ENCODE measurements at places on chromosomes 1 and 21.

GRCh38 chr1:219966071-219966349 lies 37.7 kb upstream of the SLC30A10 start:
- DNase-seq = no peak

GRCh38 chr1:66302815-66303214 lies 231.1 kb upstream of the SGIP1 start:
- no peak for DNase-seq

GRCh38 chr1:114956570-114956969 lies 73.1 kb upstream of the TSHB start:
- DNase-seq = no peak

- DNase-seq = no peak
Measured at GRCh38 chr21:28444111-28444510, 548.6 kb downstream of the LTN1 start.

- no peak for DNase-seq
Measured at GRCh38 chr1:30665216-30666010, 58.0 kb downstream of the MATN1 start.

- no peak for DNase-seq
Measured at GRCh38 chr1:231315887-231316286, 21.8 kb downstream of the EXOC8 start.

GRCh38 chr1:236515443-236515958 lies 8.3 kb upstream of the LGALS8 start:
- DNase-seq = no peak

GRCh38 chr1:85599681-85600080 lies 19.1 kb downstream of the CCN1 start:
- no peak for DNase-seq

- DNase-seq = no peak
Measured at GRCh38 chr1:211756471-211757020, 74.0 kb downstream of the LPGAT1 start.

DNA sequence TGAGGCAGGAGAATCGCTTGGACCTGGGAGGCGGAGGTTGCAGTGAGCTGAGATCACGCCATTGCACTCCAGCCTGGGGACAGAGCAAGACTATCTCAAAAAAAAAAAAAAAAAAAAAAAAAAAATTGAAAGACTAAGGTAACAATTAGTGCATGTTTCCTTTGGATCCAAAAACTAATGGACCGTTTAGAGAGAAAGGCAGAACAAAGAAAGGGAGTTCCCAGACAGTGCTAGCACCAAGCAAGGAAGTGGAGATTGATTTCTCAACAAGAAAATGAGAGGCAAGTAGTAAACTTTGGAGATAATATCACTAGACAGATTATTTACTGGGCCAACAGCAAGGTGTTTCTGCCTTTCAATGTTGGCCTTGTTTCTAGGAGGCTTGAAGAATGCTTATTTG lies 24.2 kb downstream of the ATP1B1 start:
- no peak for DNase-seq

DNA sequence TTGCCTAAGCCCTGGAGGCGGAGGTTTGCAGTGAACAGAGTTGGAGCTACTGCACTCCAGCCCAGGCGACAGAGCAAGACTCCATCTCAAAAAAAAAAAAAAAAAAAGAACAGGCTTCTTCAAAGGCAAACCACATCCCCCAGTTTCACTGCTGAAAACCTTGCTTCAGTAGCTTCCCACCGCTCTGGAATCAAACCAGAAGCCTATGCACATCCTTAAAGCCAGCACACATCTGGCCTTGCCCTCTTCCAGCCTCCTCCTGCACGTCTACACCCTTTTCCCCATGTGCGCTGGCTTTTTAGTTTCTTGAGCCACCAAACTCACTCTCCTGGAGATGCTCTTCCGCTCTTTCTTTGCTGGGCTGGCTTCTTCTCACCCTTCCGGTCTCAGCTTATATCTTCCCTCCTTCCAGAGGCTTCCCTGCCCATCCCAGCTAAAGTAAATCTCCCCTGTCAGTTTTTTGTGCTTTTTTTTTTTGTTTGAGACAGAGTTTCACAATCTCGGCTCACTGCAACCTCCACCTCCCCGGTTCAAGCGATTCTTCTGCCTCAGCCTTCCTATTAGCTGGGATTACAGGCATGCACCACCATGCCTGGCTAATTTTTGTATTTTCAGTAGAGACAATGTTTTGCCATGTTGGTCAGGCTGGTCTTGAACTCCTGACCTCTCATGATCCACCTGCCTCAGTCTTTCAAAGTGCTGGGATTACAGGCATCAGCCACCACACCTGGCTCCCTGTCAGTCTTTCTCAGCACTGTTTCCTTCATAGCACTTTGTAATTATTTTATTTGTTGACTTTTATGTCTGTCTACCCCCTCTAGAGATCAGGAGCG lies 42.0 kb upstream of the ID3 start:
- DNase-seq = no peak

DNA sequence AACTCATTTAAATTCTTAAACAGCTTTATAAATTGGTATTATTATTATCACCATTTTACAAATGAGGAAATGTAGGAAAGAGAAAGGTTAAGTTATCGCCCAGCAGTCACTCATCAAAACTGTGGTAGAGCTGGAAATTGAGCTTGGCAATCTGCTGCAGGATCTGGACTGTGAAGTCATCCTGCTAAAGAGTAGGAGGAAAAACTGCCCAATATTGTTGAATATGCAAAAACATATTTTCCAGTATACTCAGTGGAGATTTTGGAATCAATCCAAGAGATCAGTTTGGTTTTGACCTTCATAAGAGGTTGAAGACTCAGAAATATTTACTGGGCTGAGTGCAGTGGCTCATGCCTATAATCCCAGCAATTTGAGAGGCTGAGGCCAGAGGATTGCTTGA lies 16.9 kb upstream of the RC3H1 start:
- DNase-seq = no peak

- no peak for DNase-seq
Measured at GRCh38 chr1:12167493-12168429, 970 bp downstream of the TNFRSF1B start.

DNA sequence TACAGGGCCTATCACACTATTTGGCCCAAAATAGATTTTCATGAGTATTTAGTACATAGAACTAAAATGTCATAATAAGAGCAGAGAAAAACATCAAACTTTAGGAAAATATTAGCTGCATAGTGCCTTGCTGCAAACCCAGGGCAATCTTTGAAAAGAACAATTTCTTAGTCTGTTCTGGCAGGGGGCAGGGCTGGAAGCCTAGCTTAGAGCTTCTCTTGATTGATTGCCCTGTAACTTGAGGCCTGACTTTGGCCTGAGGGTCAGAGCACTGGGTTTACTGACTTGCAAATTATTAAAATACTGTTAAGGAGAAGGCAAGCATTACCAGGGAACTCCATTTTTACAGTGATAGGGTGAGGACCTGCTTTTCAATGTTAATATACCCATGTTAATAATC lies 115.8 kb upstream of the SPAG17 start:
- DNase-seq = no peak

DNA sequence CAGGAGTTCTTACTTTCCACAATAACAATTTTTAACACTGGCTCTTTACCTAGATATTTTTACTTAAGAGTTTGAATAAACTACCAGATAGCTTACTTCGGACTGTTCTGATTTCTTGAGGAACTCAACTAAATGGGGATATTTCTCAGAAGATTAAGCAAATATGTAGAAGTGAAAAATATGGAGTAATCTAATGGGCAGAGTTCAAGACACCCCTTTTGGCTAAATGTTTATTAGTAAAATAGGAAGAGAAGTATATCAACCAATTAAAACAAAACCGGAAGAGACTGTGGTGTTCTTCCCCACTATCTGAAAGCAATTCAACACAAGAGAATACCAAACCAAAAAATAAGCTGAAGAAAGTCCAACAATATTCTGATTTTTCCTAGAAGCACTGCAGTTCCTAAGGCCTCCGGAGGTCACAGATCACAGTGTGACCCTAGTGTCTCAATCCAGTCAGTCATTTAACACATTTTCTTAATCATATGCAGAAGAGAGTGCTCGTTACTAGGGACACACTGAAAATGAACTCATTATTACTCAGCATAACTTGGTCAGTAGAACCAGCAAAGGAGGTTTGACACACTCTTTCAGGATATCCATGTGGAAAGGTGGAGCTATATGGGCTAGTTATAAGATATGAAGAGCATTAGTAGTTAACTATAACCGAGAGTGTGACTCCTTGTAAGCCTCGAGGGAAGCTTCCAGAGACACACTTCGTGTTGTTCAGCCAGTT lies 5.2 kb downstream of the SIPA1L2 start:
- no peak for DNase-seq

DNA sequence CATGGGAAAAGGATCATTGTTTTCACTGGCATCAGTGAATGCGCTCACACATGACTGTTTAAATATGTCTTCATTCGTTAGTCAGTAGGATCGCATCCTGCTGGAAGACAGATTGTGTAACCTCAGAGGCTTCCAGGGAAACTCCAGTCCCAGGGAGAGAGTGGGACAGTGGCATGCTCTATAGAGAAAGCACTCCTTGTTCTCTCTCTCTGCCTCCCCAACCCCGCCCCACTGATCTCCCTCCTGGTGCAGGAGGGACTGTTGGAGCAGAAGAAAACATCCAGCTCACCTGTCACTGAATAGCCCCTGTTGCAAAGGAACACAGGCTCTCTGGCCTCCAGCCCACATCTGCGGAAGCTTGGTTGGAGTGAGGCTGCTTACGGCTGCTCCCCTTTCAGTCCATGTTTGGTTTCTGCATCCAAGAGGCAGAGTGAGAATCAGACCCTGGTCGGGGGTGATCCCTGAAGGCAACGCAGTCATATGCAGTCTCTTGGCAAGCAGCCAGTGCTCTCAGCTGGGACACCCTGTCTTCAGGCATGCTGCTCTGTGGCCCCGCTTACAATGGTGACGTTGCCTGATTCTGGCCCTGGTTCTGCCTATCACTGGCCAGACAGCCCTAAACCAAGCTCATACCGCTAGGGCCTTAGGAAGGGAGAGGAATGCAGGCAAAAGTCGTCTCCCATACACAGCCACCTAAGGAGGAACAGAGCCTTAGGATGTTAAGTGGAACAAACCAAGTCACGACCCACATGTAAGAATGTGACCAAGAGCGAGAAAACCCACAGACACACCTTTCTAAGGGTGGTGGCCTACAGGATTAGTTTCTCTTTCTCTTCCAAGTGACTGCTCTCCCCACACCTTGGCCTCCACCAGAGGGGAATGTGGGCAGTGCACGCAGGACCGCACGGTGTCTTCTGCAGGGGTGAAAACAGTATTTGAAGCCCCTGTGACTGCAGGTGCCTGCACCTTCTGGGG lies 39.7 kb downstream of the BACE2 start:
- no peak for DNase-seq

DNA sequence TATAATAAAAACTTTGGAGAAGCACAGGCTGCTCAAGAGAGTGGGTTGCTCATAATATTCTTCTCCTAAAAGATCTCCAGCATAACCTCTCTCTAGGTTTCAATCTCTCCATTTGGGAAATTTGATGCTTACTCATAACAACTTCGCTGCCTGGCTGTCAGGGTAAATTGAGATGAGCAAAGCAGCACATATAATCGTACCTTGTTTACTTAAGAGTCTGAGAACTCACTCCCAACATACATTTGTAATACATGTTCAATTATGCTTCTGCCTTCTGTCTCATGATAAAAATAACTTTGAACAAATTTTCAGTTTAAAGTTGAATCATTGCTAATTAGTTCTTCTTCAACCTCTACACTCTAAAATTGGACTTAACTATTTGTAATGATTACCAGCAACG lies 68.9 kb downstream of the DUSP10 start:
- DNase-seq = no peak

- no peak for DNase-seq
Measured at GRCh38 chr1:201222125-201222524, 31.5 kb downstream of the IGFN1 start.

GRCh38 chr1:48693674-48694320 lies 82.9 kb downstream of the BEND5 start:
- no peak for DNase-seq

DNA sequence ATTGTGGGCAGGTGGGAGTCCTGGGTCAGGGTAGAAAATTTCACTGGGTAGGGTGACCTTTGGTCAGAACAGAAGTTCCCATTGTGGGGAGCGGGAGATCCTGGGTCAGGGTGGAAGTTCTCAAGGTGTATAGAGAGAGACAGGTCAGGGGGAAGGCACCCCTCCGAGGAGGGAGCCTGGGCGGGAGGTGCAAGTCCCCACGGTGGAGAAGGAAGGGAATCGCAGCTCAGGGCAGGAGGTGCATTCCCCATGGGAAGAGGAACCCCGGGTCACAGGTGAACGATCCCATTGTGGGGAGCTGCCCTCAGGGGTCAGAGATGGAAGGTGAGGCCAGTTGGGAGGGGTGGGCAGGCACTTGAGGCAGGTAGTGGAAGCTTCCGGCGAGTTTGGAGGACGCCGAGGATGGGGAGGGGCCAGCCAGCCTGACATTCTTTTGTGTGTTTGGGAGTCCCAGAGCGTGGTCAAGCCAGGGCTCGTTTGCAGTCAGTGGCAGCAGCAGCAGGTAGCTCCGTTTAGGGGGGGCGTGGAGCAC lies 637 bp downstream of the LYPLA2 start:
- DNase-seq = no peak

DNA sequence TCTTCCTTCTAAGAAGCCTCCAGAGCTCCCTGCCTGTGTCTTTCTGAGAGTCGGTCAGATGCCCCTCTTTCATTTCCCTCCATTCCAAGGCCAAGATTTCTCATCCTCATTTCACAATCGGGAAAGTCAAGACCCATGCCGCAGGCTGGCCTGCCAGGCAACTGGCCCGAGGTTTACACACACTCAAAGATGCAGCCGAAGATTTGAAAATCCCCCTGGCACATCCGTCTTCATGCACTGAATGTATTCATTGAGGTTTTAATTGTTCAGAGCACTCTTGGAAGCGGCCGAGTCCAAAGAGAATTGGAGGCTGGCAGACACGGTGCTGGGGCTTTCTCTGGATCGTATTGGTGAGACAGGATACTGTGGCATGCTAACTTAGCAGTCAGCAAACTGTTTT lies 29.1 kb upstream of the SRP9 start:
- no peak for DNase-seq

DNA sequence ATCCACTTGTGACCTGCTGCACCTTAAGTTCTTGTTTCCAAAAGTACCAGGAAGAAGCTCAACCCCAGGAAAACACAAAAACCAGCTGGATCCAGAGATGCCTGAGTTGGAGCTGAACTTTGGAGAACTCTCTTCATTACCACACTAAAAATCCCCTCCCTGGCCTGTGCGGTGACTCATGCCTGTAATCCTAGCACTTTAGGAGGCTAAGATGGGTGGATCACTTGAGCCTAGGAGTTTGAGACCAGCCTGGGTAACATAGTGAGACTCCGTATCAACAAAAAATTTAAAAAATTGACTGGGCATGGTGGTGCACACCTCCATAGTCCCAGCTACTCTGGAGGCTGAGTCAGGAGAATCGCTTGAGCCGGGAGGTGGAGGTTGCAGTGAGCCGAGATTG lies 6.2 kb downstream of the MAP1LC3C start:
- no peak for DNase-seq

DNA sequence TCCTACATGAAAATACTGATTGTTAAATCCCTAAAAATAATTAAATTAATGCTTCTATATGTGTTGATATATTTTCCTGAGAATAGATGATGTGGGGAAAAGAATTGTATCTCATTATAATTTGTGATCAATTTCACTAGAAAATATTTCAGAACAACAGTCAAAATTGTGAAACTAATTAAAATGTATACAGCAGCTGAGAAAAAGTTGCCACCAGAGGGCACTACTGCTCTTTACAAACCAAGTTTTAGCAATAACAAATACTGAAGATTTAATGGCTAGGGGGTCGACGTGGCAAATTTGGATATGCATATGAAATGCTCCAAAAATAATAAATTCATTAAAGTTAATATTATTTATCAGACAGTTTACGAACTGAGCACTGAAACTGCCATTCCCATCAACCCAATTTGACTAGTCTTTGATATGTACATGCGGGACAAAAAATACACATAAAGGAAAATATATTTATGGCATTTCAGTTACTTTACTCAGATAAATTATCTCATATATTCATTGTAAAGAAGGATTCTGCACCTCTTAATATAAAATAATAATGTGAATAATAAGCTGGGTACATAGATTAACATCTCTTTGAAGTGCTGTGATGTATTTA lies 96.3 kb upstream of the TMPRSS15 start:
- DNase-seq = no peak

All from T1000 (cell line).